OCI-LY7 (cell line): ENCODE measurements at places on chromosomes 1 and 21. TPM values are rescaled to one million over a fixed set of nuclear protein-coding genes. Genes with fewer than 3 reads are reported as not detected.

TMEM82 gene
- not detected in 2 replicates for total RNA-seq

RAD54L gene
- 78.5 and 84.6 TPM in 2 replicates for total RNA-seq

SELENBP1 gene
- not detected in 2 replicates for total RNA-seq

AGMAT gene
- total RNA-seq = 0.29 and 0.39 TPM in 2 replicates
